ENCODE measurements at places on chromosomes 16 and 17.

GRCh38 chr17:35807371-35808144 lies 1.7 kb upstream of the TAF15 start:
- DNase-seq: no peak

DNA sequence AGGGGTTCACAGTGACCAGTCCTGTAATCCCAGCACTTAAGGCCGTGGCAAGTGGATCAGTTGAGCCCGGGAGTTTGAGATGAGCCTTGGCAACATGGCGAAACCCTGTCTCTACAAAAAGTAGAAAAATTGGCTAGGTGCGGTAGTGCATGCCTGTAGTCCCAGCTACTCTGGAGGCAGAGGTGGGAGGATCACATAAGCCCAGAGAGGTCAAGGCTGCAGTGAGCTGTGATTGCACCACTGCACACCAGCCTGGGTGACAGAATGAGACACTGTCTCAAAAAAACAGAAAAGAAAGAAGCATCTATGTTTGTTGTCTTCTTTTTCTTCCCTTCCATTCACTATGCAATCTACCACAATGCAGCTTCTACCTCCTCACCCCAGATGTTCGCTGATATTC lies 151.9 kb upstream of the RBL2 start:
- DNase-seq: no peak

- no peak for DNase-seq
Measured at GRCh38 chr16:17836868-17837602, 366.3 kb upstream of the XYLT1 start.

GRCh38 chr17:7875804-7876370 lies 12.7 kb upstream of the CHD3 start:
- no peak for DNase-seq

DNA sequence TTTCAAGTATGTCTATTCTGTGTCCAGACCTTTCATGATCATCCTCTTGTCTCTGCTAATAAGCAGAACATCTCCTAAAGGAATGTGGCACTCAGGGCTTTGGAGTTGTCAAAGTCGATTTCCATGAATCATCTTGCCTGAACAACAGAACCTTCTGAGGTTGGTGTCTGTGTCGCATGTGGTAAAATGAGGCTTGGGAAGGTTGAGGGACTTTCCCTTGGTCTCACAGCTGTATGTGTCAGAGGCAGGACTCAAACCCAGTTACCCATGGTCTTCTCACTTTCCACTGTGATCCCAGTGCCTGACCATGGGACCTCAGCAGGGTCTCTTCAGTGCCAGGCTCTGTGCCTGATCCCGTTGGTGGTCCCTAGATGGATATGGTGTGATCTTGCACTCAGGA lies 4.2 kb upstream of the GPRC5B start:
- no peak for DNase-seq

DNA sequence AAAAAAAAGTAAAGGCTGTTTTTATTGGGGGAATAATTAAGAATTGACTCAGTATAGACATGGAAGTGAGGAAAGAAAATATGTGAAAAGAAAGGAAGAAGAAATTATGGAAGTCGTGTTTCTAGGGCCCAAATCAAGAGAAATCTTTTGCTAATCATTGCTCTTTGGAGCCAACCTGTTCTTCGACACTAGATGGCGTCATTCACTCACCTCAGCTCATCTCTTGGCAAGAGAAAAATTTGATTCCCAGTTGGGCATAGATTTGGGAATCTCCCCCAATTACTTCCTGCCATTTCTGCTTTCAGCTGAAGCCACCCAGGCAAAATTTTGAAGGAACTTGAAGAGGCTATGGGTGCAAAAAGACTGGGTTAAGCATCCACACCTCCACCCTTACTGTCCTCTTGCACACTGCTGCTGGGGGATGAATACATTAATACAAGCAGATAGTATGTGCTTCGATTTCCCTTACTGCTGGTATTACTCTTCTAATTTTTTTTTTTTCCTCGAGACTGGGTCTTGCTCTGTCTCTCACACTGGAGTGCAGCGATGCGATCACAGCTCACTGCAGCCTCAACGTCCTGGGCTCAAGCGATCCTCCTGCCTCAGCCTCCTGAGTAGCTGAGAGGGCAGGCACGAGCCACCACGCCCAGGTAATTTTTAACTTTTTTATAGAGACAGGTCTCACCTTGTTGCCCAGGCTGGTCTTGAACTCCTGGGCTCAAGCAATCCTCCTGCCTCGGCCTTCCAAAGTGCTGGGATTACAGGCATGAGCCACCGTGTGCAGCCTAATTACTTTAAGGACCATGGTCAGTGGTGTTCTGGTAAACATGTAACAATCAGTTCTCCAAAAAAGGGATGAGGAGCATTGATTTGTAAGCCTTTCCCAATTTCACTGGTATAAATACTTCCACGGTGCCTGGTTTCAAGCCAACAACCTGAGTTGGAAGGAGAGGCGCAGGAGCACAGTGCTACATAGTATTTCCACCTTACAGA lies 13.5 kb downstream of the PSMD7 start:
- no peak for DNase-seq

DNA sequence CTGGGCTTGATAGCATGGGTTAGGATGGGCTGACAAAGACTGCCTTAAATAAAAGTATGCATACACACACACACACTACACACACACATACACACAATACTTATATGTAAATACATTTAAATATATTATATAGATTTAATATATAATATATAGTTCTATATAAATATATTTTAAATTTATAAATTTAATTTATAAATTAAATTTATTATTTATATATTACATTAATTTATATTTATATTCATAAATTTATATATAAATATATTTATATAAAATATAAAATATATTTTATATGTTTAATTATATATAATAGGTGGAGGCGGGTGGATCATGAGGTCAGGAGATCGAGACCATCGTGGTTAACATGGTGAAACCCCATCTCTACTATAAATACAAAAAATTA lies 83.2 kb downstream of the CDH13 start:
- DNase-seq: no peak

- DNase-seq: no peak
Measured at GRCh38 chr16:87541147-87541871, 48.5 kb upstream of the ZCCHC14 start.

DNA sequence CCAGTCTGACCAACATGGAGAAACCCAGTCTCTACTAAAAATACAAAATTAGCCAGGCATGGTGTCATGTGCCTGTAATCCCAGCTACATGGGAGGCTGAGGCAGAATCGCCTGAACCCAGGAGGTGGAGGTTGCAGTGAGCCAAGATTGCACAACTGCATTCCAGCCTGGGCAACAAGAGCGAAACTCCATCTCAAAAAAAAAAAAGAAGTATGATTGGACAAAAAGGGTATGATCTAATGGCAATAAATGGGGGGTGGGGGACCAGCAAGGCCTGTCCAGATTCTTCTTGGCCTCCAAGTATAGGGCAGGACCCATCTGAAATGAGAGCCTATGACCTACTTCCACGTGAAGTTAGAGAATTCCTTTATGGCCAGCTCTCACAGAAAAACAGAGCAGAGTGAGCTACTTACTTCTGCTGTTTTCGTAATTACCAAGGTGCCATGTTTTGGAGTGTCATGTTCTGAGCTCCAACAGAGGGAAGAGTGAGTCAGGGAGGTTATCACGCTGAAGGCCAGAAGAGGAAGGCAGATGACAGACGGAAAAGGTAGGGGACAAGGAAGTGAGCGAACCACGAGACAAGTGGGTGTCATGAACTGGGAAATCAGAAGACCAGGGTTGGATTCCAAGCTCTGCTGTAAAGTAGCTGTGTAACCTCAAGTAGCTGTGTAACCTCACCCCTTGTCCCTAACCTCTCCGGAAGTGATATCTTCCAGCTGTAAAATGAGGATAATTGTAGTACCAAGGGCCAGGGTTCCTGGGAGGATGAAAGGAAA lies 3.6 kb upstream of the ZMYND15 start:
- DNase-seq: no peak

DNA sequence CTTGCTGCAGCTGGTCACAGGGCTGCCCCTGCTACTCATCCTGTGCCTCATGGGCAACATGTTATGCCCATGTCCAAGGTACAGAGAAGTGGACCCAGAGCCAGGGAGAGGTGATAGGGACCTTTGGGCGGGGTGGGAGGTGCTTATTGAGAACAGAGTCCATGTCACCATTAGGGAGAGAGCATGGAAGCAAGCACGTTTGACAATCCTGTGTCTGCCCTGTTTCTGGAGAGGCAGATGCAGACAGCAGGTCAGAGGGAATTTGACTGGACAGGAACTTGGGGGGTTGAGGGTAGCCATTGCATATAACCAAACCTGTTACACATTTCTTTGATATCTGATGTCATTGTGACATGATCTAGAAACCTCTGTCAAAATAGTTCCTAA lies 14.3 kb upstream of the ARL4D start:
- no peak for DNase-seq

GRCh38 chr17:63035271-63035670 lies 69.2 kb downstream of the TANC2 start:
- no peak for DNase-seq

GRCh38 chr17:57288040-57288772 lies 31.9 kb downstream of the MSI2 start:
- DNase-seq: no peak

DNA sequence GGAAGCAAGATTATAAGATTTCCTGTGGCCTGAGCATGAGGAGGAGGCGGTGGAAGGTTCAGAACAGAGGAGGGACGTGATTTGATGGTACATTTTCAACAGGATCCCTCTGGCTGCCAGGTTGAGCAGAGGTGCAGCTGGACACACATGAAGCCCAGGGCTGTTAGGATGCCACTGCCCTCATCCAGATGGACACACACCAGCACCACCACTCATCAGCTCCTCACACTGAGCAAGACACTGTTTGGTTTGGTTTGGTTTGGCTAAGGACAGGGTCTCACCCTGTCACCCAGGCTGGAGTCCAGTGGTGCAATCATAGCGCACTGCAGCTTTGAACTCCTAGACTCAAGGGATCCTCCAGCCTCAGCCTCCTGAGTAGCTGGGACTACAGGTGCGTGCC lies 402.6 kb upstream of the C16orf82 start:
- DNase-seq: no peak

GRCh38 chr17:19945009-19945626 lies 32.5 kb downstream of the AKAP10 start:
- no peak for DNase-seq

- no peak for DNase-seq
Measured at GRCh38 chr17:66076546-66077190, 115.3 kb downstream of the CEP112 start.

- DNase-seq: no peak
Measured at GRCh38 chr16:4631444-4631843, 6.8 kb downstream of the MGRN1 start.

DNA sequence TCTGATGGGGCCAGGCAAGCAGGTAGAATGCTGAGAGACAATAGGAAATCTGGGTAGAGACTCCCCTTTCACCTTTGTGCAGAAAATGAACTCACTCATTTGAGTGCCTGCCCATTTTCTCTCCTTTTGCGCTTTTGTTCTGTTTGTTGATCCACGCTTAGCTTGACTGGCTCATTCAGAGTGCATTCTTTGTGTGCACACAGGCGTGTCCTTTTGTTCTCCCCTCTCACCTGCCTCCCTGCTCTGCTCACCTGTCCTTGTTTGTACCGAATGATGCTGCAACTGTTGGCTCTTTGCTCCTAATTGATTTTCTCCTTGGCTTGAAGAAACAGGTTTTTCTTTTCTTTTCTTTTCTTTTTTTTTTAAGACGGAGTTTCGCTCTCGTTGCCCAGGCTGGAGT lies 15.8 kb downstream of the PGS1 start:
- DNase-seq: no peak

- DNase-seq: peak; percentile 26
Measured at GRCh38 chr17:44222112-44222869, 2.8 kb upstream of the UBTF start.

- DNase-seq: no peak
Measured at GRCh38 chr17:81980707-81981343, 3.4 kb downstream of the ASPSCR1 start.

DNA sequence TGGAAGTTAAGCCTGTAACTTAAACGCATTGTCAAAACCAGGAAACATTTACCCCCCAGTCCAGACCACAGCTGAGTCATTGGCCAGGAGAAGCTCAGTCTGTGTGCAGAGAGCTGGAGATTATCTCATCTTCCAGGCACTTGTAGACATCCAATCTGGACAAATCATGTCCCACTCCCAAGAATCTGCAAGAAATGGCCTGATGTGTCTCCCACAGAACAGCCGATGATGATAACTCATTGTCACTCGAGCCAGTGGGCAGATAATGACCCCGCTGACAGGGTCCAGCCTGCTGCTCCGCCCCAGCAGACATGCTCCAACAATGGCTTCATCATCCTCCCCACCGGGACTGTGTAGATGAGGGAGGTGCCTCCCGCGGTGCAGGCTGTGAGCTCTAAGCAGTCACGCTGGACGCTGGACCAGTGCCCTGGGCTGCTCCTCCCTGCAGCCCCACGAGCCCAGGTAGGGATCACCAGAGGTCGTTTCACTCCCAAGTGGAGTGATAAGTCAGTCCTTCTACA lies 322.5 kb downstream of the C16orf95 start:
- DNase-seq: no peak

DNA sequence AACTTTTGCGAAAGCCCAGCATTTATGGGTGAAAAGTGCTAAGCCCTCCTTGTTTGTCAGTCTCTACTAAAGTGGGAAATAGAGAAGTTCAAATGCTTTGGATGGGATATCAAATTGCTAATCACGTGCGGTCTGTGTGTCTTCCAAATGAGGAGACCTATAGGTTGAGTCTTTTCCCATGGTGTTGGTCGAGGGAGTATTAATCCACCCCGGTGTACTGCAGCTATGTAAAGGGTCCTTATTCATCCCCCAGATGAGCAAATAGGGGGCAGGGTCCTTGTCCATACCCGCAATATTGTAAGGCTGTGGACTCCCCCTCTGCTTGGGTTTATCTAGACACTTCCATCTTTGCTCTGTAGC lies 14.6 kb downstream of the KIAA0513 start:
- DNase-seq: no peak

GRCh38 chr16:14017886-14018285 lies 53.2 kb upstream of the MRTFB start:
- no peak for DNase-seq

- peak; percentile 25 for DNase-seq
Measured at GRCh38 chr17:50129728-50130558, at the start of gene SAMD14. TSS of gene SAMD14 (minus strand) at chr17:50130160. CDS start at chr17:50124959, 5,201 bp downstream.

DNA sequence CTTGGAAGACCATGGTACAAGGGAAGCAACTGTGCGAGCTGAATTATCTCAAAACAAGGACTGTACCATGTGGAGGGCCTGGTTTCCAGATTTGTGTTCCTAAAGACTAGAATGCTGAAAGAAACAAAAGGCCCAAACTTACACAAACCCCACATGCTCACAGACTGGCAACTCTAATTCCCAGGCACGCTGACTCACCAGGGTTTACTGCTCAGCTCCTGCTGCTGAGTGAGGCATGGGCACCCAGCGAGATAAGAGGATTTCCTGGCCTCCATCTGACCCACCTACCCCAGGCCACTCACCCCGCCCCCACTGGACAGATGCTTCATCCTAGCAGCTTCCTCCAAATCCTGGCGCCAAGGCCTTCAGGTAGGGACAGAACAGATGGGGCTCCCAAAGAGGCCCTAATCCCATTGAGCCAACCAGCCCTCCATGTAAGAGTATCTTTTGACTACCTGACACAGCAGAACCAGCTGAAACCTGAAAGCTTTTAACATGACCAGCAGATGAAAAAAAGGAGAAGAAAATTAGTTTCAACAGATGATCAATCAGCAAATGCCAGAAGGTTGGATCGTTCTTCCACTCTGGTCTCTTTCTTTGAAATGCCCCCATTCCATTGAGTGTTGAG lies 33.9 kb downstream of the DCUN1D3 start:
- no peak for DNase-seq
